BJ (cell line): ENCODE measurements at places on chromosomes 7 and 10.

GRCh38 chr10:123289432-123289831 lies 135.2 kb downstream of the BUB3 start:
- no peak for DNase-seq

- DNase-seq, result no peak
Observed at GRCh38 chr10:86222336-86222650, 144.3 kb downstream of the GRID1 start.

- DNase-seq, result no peak
Observed at GRCh38 chr10:133185421-133185820, 25.4 kb downstream of the KNDC1 start.

DNA sequence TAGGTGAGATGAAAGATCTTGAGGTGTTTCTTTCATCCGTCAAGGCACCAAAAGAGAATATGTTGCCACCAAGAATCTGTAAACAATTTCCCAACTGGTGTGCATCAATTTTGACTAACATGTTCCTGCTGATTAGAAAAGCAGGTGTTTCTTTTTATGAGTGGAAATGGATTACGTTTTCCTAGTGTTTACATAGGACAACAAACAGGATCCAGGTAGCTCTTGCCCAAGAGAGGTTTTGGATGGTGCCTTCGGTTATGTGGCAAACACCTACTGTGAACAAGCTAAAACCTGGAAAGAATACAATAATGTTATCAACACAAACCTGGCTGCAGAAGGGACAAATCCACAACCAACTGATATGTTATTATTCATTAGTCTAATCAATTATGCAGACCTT lies 53.6 kb upstream of the WNT16 start:
- no peak for DNase-seq

- DNase-seq, result no peak
Observed at GRCh38 chr7:12066521-12066920, 144.6 kb upstream of the TMEM106B start.

GRCh38 chr7:44486693-44487092 lies 3.8 kb downstream of the NUDCD3 start:
- DNase-seq, result no peak

- DNase-seq, result no peak
Observed at GRCh38 chr10:124198871-124199270, 105.5 kb upstream of the CHST15 start.
